ENCODE measurements at places on chromosomes 7 and 10.

DNA sequence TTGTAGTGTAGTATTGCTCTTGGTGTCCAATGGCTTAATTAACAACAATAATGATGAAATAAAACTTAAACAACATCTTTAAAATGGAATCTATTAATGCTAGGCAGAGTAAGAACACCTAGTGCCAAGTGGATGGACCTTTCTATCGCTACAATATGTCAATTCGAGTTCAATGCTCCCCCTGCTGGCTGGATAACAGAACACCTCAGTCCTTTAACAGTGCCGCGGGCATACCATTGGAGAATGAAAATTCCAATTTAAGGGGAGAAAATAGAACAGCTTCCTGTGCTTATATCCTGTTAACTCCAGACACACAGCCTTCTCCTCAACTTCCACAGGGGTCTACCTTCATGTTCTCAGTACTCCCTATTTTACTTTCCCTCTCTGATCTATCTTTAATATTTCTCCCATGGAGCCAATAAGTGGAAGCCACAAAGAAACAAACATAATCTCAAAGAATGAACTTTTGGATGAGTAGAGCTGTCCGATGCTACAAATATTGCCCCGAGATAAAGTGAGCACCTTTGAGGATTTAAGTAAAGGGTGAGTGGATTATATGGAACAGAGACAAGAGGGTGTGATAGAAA, 41.4 kb downstream of the COL1A2 start:
- no peak for DNase-seq

DNA sequence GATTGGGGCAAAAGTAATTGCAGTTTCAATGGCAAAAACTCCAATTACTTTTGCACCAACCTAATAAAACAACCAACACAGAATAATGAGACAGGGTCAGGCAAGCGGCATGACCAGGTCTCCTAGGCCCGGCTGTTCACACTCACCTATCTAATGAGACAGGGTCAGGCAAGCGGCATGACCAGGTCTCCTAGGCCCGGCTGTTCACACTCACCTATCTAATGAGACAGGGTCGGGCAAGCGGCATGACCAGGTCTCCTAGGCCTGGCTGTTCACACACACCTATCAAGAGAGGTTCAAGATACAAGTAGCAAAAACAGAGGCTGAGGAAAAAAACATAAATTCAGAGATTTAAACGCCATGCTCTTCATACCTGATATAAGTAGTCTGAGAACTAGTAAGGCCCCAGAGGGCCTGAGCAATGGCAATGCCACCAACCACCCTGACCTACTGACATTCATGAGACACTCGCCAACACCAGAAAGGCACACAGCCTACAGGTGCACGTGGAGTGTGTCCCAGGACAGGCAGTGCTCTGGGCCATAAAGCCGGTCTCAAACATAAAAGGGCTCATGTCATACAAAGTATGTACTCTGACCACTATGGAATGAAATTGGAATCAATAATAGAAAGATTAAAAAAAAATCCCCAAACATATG, 40.6 kb upstream of the NCAPG2 start:
- no peak for DNase-seq

GRCh38 chr7:101944611-101945010, 127.2 kb downstream of the CUX1 start:
- DNase-seq, result no peak

DNA sequence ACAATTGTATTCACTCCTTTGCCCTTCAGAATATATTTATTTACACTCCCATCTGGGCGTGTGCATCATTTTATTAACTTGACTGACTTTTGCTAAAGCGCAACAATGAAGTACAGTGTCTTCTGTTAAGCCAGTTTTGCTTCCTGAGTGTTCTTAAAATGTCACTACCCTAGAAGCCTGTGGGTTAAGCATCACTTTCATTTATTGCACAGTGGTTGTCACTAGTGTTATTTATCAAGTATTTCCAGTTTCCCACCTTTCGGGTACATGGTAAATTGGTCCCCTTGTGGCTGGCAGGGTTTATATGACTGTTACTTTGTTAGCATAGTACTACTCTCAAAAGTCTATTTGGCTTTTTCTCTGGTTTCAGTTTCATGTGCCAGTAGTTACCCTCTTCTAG, 3.3 kb downstream of the HILPDA start:
- no peak for DNase-seq

GRCh38 chr10:70950037-70950436, 61.7 kb upstream of the PCBD1 start:
- DNase-seq, result no peak

DNA sequence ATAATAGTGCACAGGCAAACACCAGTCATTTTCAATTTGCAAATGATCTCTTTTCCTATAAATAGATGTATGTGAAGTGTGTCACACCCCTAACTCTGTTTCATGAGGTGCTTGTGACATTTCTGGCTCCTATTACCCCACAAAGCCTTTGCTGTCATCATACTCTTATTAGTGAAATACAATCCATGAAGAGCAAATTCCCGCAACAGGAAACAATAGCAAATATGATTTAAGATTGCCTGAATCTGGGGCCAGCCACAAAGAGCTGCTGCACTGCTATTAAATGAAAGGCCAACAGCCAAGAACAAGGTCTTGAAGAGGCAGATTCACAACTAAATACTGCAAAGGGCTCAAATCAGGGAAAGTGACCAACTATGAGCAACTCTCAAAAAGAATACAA, 96.3 kb upstream of the CAV2 start:
- no peak for DNase-seq

GRCh38 chr7:69638674-69639073, 40.4 kb downstream of the AUTS2 start:
- peak; percentile 43 for DNase-seq

DNA sequence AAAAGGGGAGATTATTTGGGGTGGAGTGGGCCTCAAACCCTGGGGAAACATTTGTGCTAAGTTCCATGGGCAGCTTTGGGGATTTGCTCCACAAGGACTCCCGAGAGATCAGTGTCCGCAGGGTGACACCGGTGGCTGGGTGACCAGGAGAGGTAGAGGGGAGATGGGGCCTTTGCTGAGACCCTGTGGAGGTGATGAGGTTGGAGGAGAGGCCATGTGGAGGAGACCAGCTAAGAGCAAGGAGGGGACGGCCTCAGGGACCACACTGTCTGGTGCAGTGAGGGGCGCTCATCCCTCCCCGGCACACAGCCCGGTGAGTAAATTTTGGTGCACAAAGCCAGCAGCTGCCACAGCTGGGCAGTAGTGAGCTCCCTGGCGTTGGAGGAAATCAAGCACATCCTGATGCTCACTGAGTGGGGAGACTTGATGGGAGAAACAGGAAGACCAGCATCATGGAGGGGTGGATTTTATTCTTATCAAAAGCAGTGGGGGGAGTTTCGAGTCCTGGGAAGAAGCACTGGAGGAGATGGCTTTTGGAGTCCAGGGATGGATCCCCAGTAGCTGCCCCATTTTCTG, 20.2 kb upstream of the ELFN1 start:
- DNase-seq, result no peak

DNA sequence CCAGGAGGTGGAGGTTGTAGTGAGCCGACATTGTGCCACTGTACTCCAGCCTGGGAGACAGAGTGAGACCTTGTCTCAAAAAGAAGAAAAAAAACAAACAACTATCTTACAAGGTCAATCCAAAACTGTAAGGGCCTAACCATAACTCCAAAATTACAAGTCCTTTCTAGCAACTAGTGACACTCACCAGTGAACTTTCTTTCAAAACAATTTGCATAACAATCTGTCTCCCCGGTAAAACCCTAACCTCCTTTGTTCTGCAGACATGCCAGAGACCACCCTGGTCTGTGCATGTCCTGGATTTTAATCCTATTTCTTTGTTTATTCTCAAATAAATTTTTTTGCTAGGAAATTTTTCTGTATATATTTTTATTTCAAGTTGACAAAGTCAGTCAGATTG, 68.1 kb downstream of the EXOC6 start:
- DNase-seq, result no peak

GRCh38 chr10:71771821-71772617, 1.3 kb downstream of the VSIR start:
- DNase-seq, result no peak

GRCh38 chr7:156122752-156123354, 310.6 kb upstream of the SHH start:
- no peak for DNase-seq

DNA sequence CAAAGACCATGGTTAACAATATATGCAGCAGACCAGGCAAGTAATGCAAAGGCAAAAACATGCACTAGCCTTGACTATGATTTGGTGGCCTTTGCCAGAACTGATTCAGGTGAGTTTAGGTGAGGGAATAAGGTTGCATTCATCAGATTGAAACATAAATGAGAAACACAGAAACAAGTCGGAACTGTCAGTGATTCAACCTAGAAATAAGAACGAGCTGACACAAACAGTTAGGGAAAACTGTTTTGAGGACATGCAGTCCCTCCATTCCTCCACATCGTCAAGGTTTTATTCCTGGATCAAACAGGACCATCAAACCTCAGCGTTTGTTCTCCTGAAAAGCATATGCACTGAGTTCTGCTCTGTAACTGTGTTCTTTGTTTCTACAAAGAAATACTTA, 1.8 kb downstream of the ZNF248 start:
- DNase-seq, result no peak
